DMS79 (cell line): ENCODE measurements at places on chromosomes 5 and 9.

- no peak for DNase-seq
These were observed 156.9 kb downstream of the COL23A1 start for GRCh38 chr5:178433273-178433775.

DNA sequence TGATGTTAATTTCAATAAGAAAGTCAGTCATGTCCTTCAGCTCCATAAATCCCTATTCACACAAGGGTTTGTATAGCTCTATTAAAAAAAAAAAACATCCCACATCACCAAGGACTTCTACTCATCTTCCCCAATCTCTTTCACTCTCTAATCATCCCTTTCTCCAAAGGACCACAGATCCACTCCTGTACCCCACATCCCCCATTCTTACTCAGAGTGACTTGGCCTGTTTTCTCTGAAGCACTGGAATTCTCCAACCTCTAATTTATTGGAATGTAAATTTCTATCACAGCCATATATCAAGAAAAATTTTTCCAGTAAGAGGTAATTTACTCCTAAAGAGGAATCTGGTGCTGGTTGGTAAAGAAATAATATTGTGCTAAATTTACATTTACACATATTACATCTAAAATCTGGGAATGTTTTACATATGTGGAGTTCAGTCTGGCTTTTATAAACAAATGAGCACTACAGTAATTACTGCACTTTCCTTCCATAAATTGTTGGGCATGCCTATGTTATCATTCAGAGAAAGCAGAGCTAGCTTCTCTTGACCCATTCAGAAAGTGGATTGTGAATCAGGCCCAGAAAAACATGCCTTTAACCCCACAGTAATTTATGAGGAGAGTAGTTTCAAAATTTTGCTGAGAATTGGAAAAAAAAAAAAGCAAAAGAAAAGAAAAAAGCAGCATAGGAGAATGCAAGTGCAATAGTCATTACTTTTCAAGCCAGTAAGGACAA is 399.5 kb upstream of the TNC start:
- no peak for DNase-seq

- no peak for DNase-seq
These were observed 178.3 kb downstream of the AP3B1 start for GRCh38 chr5:78116167-78116566.

DNA sequence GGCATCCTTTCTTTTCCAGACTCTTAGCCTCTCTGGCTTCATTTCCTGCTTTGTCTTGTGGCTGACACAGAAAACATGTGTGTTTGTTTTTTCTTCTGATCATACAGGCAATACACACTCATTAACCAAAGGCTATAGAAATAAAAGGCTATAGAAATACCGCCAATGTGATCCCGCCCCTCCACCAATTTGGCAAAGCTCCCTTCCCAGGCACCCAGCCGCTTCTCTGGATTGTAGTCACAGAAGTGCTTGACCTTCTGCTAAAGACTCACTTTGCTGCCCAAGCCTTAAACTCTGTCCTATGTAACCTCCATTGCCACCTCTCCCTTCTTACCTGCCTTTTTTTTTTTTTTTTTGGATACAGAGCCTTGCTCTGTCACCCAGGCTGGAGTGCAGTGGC is 5.3 kb downstream of the TXNDC15 start:
- no peak for DNase-seq

- DNase-seq = no peak
These were observed 389.2 kb downstream of the MAT2B start for GRCh38 chr5:163894645-163895044.

GRCh38 chr9:91034976-91035824 is 233.6 kb downstream of the SYK start:
- DNase-seq = no peak

DNA sequence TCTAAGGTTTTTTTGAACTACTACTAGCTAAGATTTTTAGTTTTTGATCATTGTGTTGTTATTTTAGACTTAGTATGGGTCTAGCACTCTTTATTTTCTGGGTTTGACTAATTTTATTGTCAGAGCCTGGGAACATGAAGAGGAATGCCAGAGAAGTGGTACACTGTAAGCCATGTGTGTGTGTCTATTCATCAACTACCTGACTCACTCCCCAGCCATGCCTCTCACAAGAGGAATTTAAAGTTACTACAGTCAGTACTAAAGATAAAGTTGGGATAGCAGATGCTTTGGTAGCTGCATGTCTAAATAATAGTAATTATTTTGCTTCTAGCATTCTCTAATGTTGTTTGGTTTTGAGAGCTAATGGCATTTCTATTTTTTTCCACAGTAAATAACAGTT is 264.8 kb downstream of the CSNK1G3 start:
- DNase-seq = no peak

GRCh38 chr5:35626553-35626952 is 8.9 kb downstream of the SPEF2 start:
- DNase-seq = no peak

DNA sequence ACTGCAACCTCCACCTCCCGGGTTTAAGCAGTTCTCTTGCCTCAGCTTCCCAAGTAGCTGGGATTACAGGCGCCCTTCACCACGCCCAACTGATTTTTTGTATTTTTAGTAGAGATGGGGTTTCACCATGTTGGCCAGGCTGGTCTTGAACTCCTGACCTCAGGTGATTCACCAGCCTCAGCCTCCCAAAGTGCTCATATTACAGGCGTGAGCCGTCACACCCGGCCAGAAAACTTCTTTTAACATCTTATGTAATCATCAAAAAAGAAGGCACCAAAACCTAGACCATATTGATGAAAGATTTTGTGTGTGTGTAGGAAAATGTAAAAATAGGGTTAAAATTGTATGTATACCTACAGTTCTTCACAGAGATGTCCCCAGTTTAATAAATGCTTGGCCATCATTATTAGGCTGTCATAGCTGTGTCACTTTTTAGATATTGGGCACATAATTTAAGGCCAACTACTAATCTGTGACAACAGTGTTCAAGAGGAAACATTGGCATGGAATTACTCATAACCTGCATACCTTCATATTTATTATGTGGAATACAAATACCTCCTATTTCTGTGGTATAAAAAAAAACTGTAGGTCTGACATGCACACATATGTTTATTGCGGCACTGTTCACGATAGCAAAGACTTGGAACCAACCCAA is 44.4 kb downstream of the RAD50 start:
- DNase-seq = no peak

DNA sequence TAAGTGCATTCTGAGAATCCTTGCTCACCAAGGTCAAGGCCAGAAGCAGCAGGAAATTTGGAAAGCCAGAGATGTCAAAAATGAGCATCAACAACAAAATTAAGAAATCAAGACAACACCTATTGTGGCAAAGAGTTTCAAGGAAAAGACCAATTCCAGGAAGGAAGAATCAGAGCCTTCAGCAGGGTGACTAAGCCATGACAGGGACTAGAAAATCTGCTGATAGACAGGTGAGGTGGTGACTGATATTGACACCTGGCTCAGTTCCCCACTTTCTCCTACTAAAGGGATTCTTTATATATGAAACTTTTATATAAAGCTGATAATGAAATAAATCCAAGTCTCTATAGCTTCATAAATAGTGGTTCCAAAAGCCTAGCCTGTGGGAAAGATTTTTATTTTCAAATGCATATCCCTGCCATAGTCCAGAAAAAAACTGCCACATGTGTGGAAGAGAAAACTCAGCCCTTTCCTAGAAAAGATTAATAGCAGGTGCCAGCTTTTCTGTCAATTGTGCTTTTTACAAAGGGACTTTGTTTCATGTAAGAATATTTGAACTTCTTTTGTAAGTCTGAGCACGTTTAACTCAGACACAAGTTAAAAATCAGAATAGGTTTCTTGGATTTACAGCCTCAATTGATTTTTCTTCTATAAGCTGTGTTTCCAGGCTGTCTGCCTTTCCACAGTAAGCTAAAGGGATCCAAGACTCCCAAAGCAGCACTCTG is 81.1 kb upstream of the GRAMD2B start:
- no peak for DNase-seq

DNA sequence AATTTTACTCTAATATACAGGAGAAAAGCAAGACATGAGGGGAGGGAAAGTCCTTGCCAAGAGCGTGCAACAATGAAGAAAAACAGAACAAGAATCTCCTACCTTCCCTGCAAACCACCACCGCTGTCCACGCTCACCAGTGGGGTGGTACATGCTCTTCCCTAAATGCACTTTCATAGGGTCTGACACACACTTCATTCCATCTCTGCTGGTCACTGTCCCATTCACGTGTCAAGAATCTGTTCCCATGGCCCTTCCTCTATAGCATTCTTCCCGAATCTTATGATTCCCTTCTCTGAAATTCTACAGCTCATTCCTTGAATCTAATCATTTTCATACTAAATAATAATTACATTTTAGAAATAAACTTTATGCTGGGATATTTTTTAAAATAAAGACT is 11.4 kb upstream of the DNAH5 start:
- DNase-seq = no peak

GRCh38 chr9:32136700-32137339 is 247.6 kb upstream of the ACO1 start:
- DNase-seq = no peak

GRCh38 chr5:143921525-143922311 is 109.8 kb downstream of the HMHB1 start:
- no peak for DNase-seq
